Activated CD8-positive, alpha-beta memory T cell treated with anti-CD3 and anti-CD28 coated beads for 1 hour (primary cell): ENCODE measurements at places on chromosomes 4 and X.
A peak's percentile ranks its signal among the peaks of the same experiment; 100 is the strongest.

DNA sequence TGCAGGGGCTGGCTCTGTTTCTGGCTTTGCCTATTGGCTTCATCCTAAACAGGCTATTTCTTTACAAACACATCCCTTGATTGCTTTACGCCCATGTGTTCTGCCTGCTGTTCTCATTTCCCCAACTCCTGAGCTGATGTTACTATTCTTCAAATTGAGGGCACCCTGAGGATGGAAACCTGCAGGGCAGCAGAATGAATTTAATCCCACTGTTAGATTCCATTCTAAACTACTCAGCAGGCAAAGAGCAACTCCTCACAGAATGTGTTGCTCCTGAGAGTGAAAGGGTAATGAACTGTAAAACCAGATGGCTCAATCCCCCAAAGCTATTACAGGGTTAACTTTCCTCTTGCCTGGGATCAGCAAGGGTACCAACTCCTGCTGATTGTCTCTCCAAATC, 75.7 kb downstream of the ANKRD50 start:
- no peak for DNase-seq

GRCh38 chr4:145218251-145218650, 37.9 kb upstream of the OTUD4 start:
- no peak for DNase-seq

DNA sequence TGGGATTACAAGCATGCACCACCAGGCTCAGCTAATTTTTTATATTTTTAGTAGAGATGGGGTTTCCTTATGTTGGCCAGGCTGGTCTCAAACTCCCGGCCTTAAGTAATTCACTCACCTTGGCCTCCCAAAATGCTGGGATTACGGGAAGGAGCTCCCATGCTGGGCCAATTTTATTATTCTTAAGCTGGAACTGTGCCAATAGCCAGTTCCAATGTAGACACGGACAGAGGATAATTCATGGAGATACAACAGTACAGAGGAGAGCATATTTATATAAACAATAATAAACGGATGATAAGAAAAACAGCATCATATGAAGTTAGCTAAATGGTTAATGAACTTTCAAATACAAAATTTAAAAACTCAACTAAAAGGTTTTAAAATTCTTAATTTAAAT, 87.8 kb downstream of the PPA2 start:
- no peak for DNase-seq

DNA sequence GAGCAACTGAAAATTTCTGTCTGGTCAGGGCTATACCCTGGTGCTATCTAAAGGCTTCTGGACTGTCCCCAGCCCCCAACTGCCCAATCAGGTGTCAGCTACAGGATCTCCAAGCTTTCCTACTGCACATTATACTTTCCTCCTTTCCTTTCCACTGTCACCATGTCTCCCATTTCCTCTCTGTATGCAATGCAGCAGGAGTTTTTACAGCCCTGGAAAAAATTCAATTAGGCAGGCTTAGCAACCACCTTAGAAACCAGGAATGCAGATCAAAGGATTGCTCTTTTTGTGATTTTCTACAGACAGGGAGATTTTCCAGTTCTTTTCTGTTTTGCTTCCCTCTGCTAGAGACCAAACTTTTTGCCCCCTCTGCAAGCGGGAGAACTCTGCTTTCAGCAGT, 6.0 kb upstream of the NAF1 start:
- DNase-seq, result no peak

DNA sequence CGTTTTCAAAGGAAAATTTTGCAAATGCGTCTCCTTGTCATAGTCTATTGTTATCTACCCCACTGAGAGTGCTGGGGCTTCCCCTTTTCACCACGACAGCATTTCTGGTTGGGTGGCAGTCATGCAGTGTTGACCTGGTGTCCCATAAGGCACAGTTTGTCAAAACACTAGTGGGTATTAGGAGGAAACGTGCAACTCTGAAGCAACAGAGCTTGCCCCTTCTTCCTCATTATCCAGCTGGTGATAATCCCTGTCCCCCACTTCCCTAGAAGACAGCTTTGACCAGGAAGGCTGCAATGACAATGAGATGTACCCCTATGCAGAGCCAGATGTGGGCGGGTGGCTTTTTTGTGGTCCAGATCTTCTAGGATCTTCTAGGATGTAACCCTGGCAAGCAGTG, 1.8 kb downstream of the TBC1D1 start:
- DNase-seq, result no peak

DNA sequence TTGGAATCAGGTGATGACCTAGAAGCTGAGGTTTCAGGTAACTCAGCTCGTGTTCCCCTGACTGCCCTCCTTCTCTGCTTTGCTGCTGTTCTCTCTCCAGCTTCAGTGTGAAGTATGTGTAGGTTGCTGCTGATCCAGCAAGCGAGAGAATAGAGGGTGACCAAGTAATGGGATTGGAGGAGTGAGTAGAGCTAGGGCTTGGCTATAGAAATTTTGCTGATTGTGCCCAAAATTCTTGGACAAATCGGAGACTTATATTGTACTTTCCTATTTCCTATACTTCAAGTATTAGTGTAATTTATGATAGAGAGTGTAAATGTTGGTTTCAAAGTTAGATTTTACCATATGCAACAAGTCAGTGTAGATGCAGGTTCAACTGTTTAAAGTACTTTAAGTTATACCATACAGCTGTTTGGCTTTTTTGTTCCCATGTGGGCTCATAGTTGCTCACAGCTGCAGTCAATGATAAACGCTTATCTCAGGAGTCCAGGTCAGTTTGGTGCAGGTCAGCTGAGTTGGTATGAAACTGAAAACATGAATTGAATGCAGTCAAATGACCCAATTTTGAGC, 48.0 kb downstream of the RAPGEF2 start:
- no peak for DNase-seq

- no peak for DNase-seq
These were observed 82.7 kb downstream of the CCSER1 start for GRCh38 chr4:90209922-90210321.

- no peak for DNase-seq
These were observed 32.5 kb downstream of the HTRA3 start for GRCh38 chr4:8301851-8302730.

DNA sequence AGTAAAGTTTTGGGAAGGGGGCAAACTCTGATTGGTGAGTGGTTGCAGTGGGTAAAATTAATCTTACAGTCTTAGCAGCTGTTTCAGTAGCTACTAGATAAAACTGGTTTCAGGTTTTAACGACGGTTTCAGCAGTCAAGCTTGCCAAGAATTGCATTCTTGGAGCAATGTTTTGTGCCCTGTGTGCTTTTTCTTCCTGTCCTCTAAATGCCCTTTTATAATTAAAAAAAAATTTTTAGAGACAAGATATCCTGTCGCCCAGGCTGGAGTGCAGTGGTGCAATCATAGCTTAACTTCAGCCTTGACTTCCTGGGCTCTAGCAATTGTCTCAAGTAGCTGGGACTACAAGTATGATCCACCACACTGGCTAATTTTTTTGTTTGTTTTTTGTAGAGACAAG, 6.3 kb upstream of the PPEF2 start:
- DNase-seq, result no peak

DNA sequence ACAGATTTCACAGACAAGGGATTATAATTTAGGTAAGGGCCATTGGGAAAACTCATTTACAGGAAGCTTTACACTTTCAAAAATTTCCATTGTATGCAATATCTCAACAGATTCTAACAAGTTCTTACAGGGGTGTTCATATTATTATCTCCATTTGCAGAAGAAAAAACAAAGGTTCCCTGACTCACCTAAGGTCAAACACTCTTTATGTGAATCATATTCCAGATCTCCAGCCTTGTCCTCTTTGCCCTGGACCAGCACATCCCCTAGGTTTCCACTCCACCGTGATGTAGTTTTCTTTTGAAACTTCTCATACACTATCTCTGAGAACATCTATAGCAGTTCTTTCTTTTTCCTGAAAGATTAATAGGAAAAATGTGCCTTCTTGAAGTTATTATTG, 96.4 kb upstream of the HS3ST1 start:
- DNase-seq, result no peak

GRCh38 chrX:153926858-153927671, 1.0 kb upstream of the ARHGAP4 start:
- DNase-seq, result peak; percentile 48

GRCh38 chr4:80138551-80139538, 58.5 kb upstream of the PRDM8 start:
- DNase-seq, result no peak

DNA sequence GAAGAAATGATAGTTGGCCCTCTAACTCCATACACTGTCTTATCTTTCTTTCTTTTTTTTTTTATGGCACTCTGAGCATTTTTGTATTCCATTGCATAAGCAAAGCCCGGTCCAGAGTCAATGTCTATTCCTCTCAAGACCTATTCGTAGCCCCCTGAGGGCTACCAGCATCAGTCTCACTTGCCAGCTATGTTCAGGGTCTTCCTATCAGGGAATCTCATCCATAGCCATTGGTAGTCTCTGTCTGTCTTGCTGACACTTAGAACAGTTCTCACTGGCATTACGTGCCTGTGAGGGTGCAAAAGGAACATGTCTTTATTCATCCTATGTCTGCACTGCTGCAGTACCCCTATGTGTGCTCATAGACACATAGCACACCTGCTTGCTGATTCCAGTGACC, 51.0 kb downstream of the BMP2K start:
- DNase-seq, result no peak

GRCh38 chr4:112279882-112280315, 5.8 kb downstream of the TIFA start:
- DNase-seq, result no peak

DNA sequence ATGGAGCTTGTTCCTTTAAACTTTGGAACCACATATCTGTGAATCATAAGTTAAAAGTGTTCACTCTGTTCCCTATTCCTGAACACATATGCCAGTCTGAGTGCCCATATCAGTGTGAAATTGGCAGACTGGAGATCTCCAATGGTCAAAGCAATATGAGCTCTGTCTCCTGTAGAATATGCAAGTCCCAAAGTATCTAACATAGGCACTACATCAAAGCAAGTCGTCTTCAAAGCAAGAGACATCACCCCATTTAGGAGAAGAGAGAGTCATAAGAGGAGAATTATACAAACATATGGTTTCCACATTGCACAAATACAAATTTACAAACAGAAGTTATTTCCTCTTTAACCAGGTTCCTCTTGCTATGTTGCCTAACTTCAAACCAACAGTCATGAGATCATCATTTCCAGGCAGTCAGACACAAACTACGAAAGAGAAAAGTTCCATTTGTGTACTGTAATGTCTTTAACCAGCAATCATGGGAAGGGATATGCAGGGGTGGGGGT, 9.9 kb upstream of the GK start:
- no peak for DNase-seq

DNA sequence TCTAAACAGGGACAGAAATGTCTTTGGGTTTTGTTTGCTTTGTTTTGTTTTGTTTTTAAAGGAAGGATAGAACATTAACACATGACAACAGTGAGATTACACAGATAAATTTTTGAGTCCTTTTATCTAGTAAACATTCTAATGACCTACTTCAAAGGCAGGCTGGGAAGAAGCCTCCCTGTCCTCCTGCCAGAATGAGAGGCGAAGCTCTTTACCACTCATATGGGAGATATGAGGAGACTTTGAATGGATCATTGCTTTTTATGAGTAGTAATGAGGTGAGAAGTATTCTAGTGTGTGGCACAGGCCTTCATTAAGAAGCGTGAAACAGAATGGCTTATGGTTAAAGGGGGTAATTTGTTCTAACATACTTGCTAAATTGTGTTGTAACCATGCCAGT, 172.0 kb downstream of the FBXO8 start:
- no peak for DNase-seq

DNA sequence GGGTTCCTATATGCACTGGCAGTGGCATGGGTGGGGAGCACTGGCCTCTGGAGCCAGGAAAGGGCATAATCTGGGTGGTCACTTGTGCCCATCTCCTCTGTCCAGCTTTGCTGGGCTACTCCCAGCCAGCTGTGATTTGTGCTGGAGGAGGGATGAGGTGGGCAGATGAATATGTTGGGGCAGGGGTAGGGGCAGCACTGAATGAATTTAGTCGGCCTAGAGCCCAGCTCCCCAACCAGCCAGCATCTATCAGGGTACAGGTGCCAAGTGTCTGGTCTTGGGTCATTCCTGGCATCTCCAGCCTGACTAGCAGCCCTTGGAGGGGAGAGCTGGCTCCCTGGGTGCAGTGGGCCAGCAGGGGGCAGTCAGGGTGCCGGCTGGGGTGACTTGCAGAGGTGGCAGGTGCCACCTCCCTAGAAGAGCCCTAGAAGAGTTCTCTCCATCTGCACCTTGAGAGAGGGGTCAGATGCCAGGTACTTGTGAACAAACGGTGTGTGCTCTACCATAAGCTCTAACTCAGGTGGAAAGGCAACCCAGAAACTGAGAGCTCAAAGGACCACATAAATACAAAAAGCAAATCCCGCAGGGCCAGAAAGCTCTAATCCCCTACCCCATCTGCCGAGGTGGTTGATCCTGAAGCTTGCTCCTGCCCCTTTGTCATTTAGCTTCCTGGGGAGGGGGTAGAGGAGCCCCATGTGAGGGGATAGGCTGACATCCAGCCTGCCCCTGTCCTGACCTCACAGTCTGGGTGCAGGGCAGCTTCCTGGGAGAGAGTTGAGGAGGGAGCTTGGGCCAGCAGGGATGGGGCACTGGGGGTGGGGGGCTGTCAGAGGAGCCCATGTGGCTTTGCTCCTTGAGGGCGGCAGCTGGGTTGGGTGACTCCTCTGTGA, 2.2 kb downstream of the SORCS2 start:
- DNase-seq, result no peak

DNA sequence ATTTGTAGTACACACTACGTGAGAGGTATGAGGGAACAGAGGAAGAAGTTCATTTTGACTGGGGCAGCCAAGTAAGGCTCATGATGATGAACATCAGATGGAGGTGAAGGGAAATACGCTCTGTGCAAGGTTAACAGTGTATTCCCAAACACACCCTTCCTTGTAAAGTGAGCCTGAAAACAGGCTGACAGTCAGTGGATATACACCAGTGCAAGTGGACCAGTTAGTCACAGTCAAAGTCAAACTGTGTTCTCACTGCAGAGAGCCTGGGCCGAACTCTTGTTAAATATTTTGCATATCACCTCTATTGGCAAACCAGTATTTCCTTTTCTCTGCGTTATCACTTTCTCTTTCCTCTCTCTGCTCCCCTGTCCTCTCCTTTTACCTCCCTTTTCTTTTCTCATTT, 23.4 kb upstream of the RHOH start:
- DNase-seq, result no peak

- no peak for DNase-seq
These were observed 363.3 kb upstream of the MAGEB2 start for GRCh38 chrX:29851857-29852605.

GRCh38 chrX:100939333-100939732, 10.6 kb upstream of the XKRX start:
- DNase-seq, result no peak

GRCh38 chr4:121749225-121749624, 15.7 kb downstream of the SMIM43 start:
- no peak for DNase-seq

- no peak for DNase-seq
These were observed 21.9 kb upstream of the ETDC start for GRCh38 chrX:135287266-135287823.

GRCh38 chr4:8393593-8394038, 46.9 kb downstream of the ACOX3 start:
- DNase-seq, result no peak

GRCh38 chr4:143352720-143353119, 16.0 kb downstream of the GAB1 start:
- no peak for DNase-seq
